Fibroblast of skin of abdomen (primary cell): ENCODE measurements at places on chromosomes 7 and 10.
A peak's percentile ranks its signal among the peaks of the same experiment; 100 is the strongest.

GRCh38 chr7:107661081-107661864 is 645 bp downstream of the SLC26A4 start:
- DNase-seq, result peak; percentile 35

DNA sequence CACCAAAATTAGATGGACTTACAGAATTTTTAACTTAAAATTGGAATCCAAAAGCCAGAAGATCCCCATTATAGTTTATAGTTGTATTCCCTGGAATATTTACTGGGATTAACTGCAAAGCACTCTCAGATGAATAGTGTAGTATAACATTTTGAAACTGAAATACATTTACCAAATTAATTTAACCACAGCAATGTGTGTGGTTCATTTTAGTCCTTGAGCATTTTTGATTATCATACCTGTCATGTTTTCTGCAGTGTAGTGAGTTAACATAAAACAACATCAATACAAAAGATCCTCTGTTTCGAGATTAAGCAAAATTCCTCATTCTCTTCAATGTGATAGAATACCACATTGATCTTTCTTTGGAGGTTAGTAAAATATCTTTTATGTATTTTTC is 3.7 kb downstream of the VIM start:
- no peak for DNase-seq

GRCh38 chr7:93992421-93993110 is 11.6 kb downstream of the BET1 start:
- DNase-seq, result no peak

DNA sequence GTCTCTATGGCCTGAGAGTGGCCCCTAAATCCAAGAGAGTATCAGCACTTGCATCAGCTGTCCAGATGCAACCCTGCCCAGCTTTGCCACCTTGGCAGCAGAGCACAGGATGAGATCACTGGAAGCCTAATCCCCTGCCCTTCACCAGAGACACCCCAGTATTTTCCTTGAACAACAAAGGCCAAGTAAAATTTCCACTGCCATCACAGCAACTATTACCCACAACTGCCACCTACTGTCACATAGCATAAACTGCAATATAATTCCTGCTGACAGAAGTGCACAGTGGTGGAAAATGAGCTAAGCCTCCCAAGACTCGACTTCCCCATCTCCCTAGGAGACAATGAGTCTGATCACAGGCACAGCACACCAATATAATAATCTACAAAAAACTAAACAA is 462.8 kb upstream of the ZWINT start:
- DNase-seq, result no peak
